HEK293T (cell line): ENCODE measurements at places on chromosomes 2 and 18.

GRCh38 chr18:76203552-76203951, 291.5 kb downstream of the ZNF516 start:
- DNase-seq, result no peak

DNA sequence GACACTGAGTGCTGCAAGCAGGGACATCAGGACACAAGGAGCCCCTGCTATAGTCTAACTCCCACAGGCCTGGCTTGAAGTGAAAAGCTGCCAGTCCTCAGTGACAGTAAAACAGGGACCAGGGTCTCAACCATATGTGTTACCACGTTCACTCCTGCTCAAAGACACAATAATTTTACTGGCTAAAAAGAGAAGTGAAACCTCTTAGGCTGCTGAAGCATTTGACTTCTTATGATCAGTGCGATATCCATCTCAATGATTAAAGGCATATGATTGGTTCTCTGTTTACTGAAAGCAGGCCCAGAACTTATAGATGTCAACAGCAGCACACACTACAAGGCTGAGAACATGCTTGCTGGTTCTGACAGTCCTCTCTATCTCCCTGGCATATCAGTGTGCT, 129.8 kb upstream of the LMAN1 start:
- DNase-seq, result no peak

GRCh38 chr2:29305762-29306161, 190.5 kb downstream of the CLIP4 start:
- DNase-seq, result no peak

DNA sequence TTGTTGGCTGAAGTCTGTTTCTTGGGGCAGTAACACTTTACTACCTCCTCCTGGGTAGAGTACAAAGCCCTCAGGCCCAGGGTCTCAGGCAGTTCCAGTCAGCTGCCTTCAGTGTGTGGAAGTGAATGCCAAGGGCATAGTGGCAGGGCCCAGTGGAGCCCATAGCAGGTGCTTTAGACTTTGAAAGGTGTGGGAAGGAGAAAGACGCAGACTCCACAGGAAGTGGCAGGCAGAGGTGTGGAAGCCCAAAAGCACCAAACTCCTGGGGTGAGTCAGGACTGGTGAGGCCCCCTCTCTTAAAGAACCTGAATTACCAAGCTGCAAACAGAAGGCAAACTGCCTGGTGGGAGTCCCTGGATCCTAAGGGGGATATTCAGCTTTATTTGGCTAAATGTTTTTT, 45.3 kb downstream of the ADAM23 start:
- DNase-seq, result no peak

DNA sequence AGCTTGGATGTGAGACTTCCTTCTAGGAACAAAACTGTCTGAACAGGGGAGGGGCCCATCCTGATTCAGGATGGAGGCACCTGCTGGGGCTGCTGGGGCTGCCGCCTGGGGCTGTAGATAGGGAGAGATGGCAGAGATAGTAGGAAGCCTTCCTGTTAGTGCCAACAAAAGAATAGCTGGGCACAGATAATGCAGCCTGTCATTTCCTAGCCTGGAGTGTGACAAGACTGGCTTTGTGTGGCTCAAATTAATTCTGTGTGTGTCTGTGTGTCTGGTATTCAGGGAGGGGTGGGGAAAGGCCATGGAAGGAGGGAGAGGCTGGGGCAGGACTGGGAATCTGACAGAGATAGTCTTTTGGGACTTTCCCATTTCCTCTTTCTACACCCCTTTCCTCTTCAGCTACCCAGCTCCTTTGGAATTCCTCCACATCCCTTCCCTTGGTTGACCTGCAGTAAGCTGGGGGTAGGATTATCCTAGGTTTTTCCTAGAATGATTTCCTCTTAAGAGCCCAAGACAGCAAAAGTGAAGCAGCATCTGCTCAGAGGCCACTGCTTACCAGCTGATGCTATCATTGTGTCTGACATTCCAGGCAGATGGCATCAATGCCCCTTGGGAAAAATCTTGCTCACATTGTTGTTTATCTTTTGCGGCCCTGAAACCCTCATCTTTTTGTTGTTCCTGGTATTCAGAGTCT, 144.9 kb upstream of the LHCGR start:
- DNase-seq, result no peak

- no peak for DNase-seq
These were observed 1.8 kb downstream of the PPP1R7 start for GRCh38 chr2:241151934-241152660.

- no peak for DNase-seq
These were observed 27.1 kb downstream of the MCFD2 start for GRCh38 chr2:46888421-46888952.

DNA sequence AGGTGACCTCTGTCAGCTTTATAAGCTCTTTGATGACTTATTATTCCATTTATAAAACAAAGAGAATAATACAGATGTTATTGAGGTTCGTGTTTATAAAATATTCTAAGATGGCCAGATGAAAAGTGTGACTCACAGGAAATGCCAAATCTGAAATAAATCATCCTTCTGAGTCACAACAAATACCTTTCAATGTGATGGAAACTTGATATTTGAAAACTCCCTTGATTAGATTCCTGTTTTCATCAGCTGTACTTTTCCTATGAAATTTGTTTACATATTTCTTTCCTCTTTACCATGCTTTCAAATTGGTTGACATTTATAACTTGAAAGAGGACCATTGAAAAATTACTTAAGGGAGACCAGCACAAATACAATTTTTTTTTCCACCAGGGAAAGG, 30.6 kb upstream of the PPP1R1C start:
- DNase-seq, result no peak

GRCh38 chr18:35185771-35186170, 55.1 kb upstream of the ZNF397 start:
- no peak for DNase-seq

DNA sequence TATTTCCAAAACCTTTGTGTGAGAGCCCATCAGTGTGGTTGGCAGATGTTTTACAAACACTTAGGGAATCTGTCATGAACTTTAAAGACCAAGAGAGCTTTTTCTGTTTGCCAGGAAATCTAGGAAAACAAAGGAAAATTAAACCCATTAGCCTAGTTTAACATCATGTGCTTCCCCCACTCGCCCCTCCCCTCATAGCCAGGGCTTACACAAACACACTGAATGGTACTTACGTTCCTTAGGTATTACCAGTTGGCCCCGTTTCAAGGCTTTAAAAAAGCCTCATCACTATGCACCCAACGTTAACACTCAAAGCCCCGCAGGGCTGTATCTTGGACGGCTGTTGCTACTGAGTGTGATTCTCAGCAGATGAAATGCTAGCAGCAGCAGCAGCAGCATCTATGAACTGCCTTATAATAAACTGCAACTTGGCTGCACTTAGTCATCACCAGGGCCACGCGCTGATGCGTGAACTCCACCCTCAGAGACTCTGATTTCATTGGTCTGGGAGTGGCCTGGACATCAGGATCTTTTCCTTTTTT, 20.1 kb upstream of the TTC39C start:
- DNase-seq, result peak; percentile 48

GRCh38 chr2:119431155-119431975, at the start of gene TMEM37:
Gene TMEM37, plus strand, starts transcription at chr2:119431854. Its CDS starts 50 bp downstream, at chr2:119431904.
- DNase-seq, result peak; percentile 85

DNA sequence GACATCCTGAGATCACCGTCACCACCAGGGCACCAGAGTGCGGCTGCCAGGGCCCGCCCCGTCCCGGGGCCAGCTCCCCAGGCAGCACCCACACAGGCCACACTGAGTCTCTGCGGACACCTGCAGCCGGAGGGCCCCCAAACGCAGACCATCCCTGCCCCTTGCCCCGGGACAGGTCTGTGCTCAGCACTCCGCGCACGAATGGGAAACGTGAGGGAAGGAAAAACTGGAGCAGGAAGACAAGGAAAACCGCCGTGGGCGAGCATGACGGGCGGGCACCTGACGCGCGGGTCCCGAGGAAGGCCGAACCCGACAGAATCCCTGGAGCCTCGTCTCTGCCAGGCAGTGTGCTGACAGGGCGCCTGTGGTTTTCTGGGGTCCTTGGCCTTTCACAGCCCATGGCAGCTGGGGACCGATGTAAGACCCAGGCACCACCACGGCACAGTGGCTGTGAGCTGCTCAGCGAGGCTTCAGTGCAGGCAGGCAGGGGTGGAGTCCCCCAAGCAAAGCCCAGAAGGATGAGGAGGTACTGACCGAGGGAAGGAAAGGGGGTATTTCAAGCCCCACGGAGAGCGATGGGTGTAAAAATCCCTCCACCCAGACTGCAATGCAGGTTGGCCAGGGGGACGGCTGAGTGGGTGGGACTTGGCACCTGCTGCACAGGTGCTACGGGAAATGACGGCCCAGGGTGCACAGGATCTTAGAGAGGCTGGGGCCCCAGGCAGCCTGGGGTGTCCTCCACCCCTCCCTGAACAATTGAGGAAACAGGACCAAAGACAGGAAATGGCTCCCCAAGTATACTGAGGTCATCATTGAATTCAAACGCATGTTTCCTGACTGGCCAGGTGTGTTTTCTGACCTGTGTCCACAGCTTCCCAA, 59.0 kb downstream of the PXDN start:
- DNase-seq, result no peak

DNA sequence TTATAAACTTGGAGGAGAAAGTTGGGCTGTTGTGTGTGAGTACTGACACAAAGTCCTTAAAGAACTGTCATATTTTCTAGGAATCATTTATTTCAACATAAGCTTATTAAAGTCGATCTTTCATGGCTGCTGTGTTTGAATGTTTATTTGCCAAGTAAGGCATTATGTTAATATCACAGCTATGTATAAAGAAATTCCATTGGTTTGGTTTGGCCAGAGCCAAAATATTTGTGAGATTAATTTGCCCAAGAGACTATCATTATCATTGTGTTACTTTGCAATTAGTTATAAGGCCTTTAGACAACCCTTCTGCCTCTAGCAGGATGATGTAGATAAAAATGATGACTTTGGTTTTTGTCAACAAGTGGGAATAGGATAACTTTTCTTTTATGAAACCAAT, 240.6 kb upstream of the NT5C1B start:
- no peak for DNase-seq
